ENCODE measurements at places on chromosomes 1 and 21.

DNA sequence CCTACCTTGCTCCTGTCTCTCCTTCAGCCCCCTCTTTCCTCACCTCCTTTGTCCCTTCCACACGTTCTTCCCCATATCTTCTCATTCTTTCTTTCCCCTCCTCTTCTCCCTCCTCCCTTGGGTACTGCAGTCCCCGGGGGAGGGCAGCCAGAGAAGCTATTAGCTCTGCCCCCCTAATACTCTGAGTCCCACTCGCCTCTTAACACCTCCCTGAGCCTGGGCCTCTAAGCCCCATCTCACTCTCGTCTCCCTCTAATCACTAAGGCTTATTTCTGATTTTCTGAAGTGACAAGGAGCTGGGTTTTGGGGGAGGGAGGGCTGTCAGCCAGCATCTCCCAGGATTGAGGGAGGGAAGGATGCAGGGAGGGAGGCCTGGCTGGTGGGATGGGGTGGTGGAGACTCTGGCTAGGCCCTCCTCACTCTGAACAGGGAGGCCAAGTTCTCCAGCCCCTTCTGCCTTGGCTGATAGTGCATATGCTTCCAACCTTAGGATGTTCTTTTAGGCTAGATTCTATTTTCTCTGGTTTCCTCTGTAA, 25.6 kb upstream of the DMBX1 start:
- no peak overlapping the region for H3K4me3 ChIP-seq
- peaks cover 9% of the 10 kb centered on the region for H3K4me1 ChIP-seq
- H3K36me3 ChIP-seq, result peaks cover 1% of the 10 kb centered on the region
- DNase-seq, result no peak
- H3K27me3 ChIP-seq, result peaks cover 47% of the 10 kb centered on the region
- no peak overlapping the region for H3K27ac ChIP-seq

GRCh38 chr1:39116860-39117728, 87.4 kb upstream of the MACF1 start:
- no peaks in the 10 kb centered on the region for H3K36me3 ChIP-seq
- no peaks in the 10 kb centered on the region for H3K27me3 ChIP-seq
- H3K4me1 ChIP-seq, result peaks cover 4% of the 10 kb centered on the region

GRCh38 chr21:14827468-14827867, 237.3 kb downstream of the NRIP1 start:
- peaks cover 14% of the 10 kb centered on the region for H3K4me1 ChIP-seq
- H3K36me3 ChIP-seq, result no peaks in the 10 kb centered on the region
- no peak for DNase-seq
- H3K27me3 ChIP-seq, result no peaks in the 10 kb centered on the region

- H3K27me3 ChIP-seq, result no peaks in the 10 kb centered on the region
- H3K27ac ChIP-seq, result no peak overlapping the region
- H3K36me3 ChIP-seq, result no peaks in the 10 kb centered on the region
- no peak for DNase-seq
- peaks cover 54% of the 10 kb centered on the region for H3K4me1 ChIP-seq
Observed at GRCh38 chr1:18938707-18939070, 17.8 kb downstream of the IFFO2 start.

- H3K27me3 ChIP-seq, result no peaks in the 10 kb centered on the region
- no peak within 1 kb of the TSS for H3K27ac ChIP-seq
- DNase-seq, result no peak
- H3K36me3 ChIP-seq, result no peaks in the 10 kb centered on the region
- peaks cover 28% of the 10 kb centered on the region for H3K4me1 ChIP-seq
Observed at GRCh38 chr1:209652121-209652735, at the start of gene LAMB3. Gene LAMB3, minus strand, starts transcription at chr1:209652425. Its CDS starts 1,481 bp downstream, at chr1:209650944.

DNA sequence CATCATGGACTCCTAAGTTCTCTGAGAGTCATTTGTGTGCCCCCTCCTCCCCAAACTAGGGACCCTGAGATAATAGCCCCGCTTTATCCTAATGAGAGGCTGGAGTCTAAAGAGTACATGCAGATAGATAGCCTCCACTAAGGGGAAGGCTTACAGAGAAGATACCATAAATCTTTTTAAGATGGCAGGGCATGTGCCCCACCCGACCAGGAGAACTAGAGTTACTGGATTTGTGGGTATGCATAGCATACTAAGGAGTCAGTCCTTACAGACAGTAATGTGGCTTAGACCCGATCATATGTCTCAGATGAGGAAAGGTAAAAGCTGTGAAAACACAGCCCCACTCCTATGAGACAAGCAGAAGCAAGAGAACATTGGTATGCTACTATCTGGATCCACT, 25.7 kb upstream of the PKN2 start:
- H3K4me1 ChIP-seq, result peaks cover 22% of the 10 kb centered on the region
- no peak overlapping the region for H3K4me3 ChIP-seq
- H3K36me3 ChIP-seq, result no peaks in the 10 kb centered on the region
- no peaks in the 10 kb centered on the region for H3K27me3 ChIP-seq

DNA sequence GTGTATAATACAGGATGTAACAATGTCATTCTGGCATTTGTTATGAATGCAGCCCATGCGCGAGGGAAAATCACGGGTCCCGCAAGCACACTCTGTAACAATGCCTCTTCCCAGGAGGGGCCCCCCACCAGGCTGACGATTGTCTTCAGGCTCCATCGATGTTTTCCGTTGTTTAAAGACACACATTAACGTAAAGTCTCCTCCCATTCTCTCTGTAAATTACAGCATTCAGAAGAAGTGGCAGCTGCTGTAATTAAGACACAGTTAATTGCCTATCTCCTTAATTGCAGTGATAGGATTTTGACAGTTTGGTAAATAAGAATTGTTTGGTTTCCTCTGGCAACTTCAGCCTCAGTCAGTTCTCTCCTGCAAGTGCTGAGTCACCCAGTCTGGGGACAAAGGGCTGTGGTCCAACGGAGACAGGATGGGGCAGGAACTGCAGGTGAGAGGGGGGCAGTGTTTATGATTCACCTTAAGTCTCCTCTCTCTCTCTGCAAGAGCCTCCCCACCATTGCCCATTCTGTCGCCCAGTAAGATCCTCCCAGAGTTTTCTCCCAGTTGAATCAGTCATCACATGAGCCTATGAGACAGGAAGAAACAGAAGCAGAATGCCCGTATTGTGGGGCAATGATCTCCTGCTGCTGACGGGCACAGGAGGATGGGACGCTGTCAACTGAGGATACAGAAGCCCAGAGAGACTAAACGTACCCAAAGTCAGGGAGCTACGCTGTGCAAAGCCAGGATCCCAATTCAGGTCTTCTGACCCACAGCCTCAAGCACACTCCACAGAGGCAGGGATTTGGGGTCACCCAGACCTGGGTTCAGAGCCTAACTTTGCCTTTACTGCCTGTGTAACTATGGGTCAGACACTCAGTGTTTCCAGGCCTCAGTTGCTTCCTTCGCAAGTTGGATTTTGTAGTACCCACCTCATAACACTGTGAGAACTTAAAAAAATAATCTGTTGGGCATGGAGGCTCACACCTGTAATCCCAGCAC, 110.0 kb downstream of the ADSS2 start:
- H3K4me3 ChIP-seq, result no peak overlapping the region
- H3K27ac ChIP-seq, result peak overlapping the region; percentile 32
- peaks cover 15% of the 10 kb centered on the region for H3K4me1 ChIP-seq
- DNase-seq, result peak; percentile 54
- no peaks in the 10 kb centered on the region for H3K27me3 ChIP-seq

- no peak overlapping the region for H3K4me3 ChIP-seq
- H3K36me3 ChIP-seq, result no peaks in the 10 kb centered on the region
- no peaks in the 10 kb centered on the region for H3K27me3 ChIP-seq
- no peak for DNase-seq
- no peak overlapping the region for H3K27ac ChIP-seq
Observed at GRCh38 chr1:21874328-21874727, 62.3 kb downstream of the LDLRAD2 start.

- no peaks in the 10 kb centered on the region for H3K36me3 ChIP-seq
- no peaks in the 10 kb centered on the region for H3K27me3 ChIP-seq
- no peak overlapping the region for H3K4me3 ChIP-seq
- H3K4me1 ChIP-seq, result no peaks in the 10 kb centered on the region
- no peak for DNase-seq
- no peak overlapping the region for H3K27ac ChIP-seq
Observed at GRCh38 chr21:30962013-30962412, 76.3 kb downstream of the KRTAP19-8 start.

DNA sequence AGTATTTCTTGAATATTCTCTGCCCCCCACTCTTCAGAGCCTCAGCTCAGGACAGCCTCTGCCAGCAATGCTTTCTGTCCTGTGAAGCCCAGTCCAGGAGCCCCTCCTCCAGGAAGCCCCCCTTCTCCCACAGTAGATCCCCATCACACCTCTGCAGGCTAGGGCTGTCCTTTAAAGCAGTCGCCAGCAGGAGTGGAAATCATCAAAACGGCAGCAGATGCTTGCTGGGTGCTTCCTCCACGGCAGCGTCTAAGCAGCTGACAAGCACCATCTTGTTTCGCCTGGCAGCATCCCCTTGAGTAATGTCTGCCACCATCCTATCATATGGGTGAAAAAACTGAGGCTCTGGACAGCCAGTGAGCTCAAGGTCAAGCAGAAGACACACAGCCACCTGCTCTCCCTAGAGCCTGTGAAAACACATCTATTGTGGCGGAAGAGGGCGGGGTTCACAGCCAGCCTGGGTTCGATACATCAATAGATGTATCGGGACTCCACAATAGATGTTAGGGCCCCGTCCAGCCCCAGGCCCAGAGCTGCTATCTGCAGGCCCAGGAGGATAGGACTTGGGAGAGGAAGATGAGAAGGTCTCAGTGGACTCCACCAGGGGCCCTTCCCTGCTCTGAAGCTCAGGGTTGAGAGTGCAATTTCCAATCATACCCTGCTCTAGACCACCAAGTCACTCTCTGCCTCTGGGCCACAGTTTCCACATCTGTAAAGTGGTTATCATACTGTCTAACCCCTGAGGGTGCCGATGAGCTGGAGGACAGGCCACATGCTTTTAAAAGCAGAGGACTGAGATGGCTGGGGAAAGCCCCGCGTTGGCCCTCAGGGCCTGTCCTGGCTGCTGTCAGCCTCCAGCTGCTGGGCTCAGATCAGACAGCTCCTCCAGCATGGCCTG, 17.5 kb downstream of the RUNX3 start:
- H3K4me1 ChIP-seq, result peaks cover 86% of the 10 kb centered on the region
- peak overlapping the region; percentile 91 for H3K27ac ChIP-seq
- no peaks in the 10 kb centered on the region for H3K27me3 ChIP-seq

- no peaks in the 10 kb centered on the region for H3K27me3 ChIP-seq
- peaks cover 5% of the 10 kb centered on the region for H3K36me3 ChIP-seq
- DNase-seq, result peak; percentile 50
- no peak overlapping the region for H3K4me3 ChIP-seq
- peaks cover 5% of the 10 kb centered on the region for H3K4me1 ChIP-seq
- no peak overlapping the region for H3K27ac ChIP-seq
Observed at GRCh38 chr1:163315773-163316374, 5.9 kb upstream of the NUF2 start.

- no peak overlapping the region for H3K4me3 ChIP-seq
- H3K27me3 ChIP-seq, result peaks cover 2% of the 10 kb centered on the region
- H3K27ac ChIP-seq, result no peak overlapping the region
- no peaks in the 10 kb centered on the region for H3K36me3 ChIP-seq
- DNase-seq, result no peak
Observed at GRCh38 chr1:203539831-203540546, 46.0 kb downstream of the OPTC start.

DNA sequence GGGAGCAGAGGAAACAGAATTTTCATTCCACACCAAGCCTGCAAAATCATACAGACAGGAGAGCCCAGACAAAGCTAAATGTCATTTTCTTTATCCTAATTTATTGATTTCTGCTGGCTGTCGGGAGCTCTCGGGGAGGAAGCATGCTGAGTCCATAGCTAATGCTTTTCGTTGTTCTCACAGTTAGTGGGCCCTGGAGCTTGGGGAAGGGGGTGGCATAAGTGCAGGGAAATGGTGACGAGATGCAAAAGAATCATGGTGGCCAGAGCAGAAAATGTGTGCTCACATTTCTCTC, 202.4 kb downstream of the TOMM20 start:
- no peak for DNase-seq
- H3K27me3 ChIP-seq, result no peaks in the 10 kb centered on the region
- peaks cover 51% of the 10 kb centered on the region for H3K4me1 ChIP-seq
- H3K27ac ChIP-seq, result peak overlapping the region; percentile 95
- peak overlapping the region; percentile 48 for H3K4me3 ChIP-seq
- H3K36me3 ChIP-seq, result no peaks in the 10 kb centered on the region

DNA sequence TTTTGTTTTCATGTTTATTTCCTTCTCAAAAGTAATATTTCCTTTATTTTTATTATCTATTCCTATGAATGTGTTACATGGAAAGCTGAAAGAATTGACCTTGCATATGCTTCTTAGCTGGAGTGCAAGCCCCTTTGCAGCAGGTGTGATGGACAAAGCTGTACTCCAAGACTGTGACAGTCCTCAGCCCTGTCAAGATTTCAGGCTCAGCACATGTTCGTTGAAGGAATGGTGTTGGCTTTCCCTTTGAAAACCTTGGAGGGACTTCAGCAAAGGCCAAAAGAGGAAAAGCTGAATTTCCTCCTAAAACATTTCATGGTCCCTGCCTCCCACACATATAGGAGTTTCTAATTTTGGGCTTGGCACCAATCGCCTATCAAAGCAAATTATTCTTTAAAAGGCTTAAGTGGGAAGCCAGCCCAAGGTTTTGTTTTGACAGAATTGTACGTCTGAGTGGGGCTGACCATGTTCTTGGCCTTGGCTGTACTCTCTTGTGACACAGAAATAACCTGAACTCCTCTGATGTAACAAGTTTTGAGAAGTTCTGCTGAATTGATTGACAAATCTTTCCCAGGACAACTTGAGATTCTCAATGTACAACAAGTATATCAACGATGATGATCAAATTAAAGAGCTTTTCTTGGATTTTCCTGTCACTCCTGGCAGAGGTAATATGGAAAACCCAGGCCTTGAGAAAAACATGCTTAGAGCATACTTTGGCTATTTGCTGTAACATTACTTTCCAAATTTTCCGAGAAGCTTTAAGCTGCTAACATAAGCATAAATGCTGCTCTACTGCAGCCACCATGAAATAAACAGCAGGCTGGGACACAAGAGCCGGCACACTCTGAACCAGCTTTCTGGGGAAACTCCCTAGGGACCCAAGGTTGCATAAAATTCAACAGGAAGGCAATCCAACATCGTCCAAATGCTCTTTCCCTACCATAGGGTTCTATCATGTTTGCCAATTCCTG, 135.7 kb upstream of the ZNF648 start:
- H3K27me3 ChIP-seq, result no peaks in the 10 kb centered on the region
- H3K4me1 ChIP-seq, result no peaks in the 10 kb centered on the region
- H3K4me3 ChIP-seq, result no peak overlapping the region
- no peak overlapping the region for H3K27ac ChIP-seq
- H3K36me3 ChIP-seq, result no peaks in the 10 kb centered on the region
- DNase-seq, result no peak

DNA sequence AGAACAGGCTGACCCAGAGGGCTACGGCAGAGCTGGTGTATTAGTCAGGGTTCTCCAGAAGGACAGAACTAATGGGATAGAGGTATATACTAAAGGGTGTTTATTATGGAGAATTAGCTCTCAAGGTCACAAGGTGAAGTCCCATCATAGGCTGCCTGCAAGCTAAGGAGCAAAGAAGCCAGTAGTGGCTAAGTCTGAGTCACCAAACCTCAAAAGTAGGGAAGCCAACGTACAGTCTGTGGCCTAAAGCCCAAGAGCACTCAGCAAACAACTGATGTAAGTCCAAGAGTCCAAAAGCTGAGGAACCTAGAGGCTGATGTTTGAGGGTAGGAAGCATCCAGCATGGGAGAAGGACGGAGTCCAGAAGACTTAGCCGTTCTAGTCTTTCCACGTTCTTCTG, 179.2 kb downstream of the BACH1 start:
- no peak overlapping the region for H3K27ac ChIP-seq
- peaks cover 17% of the 10 kb centered on the region for H3K4me1 ChIP-seq
- DNase-seq, result no peak
- peaks cover 4% of the 10 kb centered on the region for H3K36me3 ChIP-seq
- H3K27me3 ChIP-seq, result no peaks in the 10 kb centered on the region

All from activated CD8-positive, alpha-beta T cell treated with anti-CD3 and anti-CD28 coated beads for 36 hours (primary cell).